Activated T-cell treated with anti-CD3 and anti-CD28 coated beads, Interleukin-2, amount 50 U/mL, for 4 hours (primary cell): ENCODE measurements at places on chromosomes 4 and X. TPM values are rescaled to one million over a fixed set of nuclear protein-coding genes. Genes with fewer than 3 reads are reported as not detected.

The SERTM2 gene
- not detected for total RNA-seq

The SPINK2 gene
- not detected for total RNA-seq

The RAB33A gene
- 11.0 TPM for total RNA-seq

The AWAT2 gene
- total RNA-seq = not detected

The COX7B gene
- 286 TPM for total RNA-seq

The YIPF7 gene
- not detected for total RNA-seq

The GYPA gene
- total RNA-seq = not detected

The CT45A3 gene
- not detected for total RNA-seq

The RNF150 gene
- total RNA-seq = 0.03 TPM

The ITIH6 gene
- not detected for total RNA-seq

The CSAG1 gene
- not detected for total RNA-seq

The PHEX gene
- total RNA-seq = 4.7 TPM

The VEGFC gene
- not detected for total RNA-seq

The SERPINA7 gene
- not detected for total RNA-seq

The CFAP99 gene
- total RNA-seq = not detected

The MRFAP1L1 gene
- 47.0 TPM for total RNA-seq

The GC gene
- 1.4 TPM for total RNA-seq

The KDR gene
- total RNA-seq = 0.05 TPM

The PQBP1 gene
- total RNA-seq = 130 TPM

The TKTL2 gene
- not detected for total RNA-seq

The FAM114A1 gene
- total RNA-seq = 0.34 TPM

The GLOD5 gene
- total RNA-seq = not detected

The C4orf50 gene
- total RNA-seq = 0.08 TPM

The TECRL gene
- total RNA-seq = not detected

The ERVMER34-1 gene
- 0.30 TPM for total RNA-seq

The DCX gene
- not detected for total RNA-seq

The HERC5 gene
- total RNA-seq = 5.0 TPM

The NOX1 gene
- total RNA-seq = not detected

The DCAF12L2 gene
- not detected for total RNA-seq

The SMIM10 gene
- 0.86 TPM for total RNA-seq

The GABRE gene
- total RNA-seq = 0.15 TPM

The SSX2B gene
- total RNA-seq = not detected

The NAP1L2 gene
- total RNA-seq = 3.5 TPM

The ALB gene
- 22.6 TPM for total RNA-seq

The DUSP21 gene
- total RNA-seq = not detected

The ANXA10 gene
- not detected for total RNA-seq

The ASMT gene
- total RNA-seq = 0.48 TPM

The MORC4 gene
- 6.6 TPM for total RNA-seq

The OTC gene
- total RNA-seq = not detected

The MFAP3L gene
- 1.4 TPM for total RNA-seq

The TRIM60 gene
- not detected for total RNA-seq

The COX18 gene
- 25.2 TPM for total RNA-seq

The CCDC149 gene
- not detected for total RNA-seq
